ACHN (cell line): ENCODE measurements at places on chromosomes 16 and 17.

DNA sequence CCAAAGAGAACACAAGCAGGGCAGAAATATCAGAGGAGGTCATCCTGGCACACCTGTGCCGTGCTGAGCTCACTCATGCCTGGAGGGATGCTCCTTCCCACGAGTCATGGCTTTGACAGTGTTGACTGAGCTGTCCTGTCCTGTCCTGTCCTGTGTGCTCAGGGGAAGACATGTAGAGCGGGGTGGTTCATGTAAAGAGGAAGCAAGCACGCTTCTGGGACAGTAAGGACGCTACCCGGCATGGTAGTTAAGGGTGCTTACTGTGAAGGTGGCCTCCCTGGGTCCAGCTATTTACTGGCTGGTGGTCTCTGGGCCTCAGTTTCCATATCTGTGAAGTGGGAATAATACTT lies 398 bp downstream of the LGALS9 start:
- no peak for DNase-seq

- no peak for DNase-seq
Observed at GRCh38 chr16:30535106-30535776, 583 bp upstream of the ZNF747 start.

DNA sequence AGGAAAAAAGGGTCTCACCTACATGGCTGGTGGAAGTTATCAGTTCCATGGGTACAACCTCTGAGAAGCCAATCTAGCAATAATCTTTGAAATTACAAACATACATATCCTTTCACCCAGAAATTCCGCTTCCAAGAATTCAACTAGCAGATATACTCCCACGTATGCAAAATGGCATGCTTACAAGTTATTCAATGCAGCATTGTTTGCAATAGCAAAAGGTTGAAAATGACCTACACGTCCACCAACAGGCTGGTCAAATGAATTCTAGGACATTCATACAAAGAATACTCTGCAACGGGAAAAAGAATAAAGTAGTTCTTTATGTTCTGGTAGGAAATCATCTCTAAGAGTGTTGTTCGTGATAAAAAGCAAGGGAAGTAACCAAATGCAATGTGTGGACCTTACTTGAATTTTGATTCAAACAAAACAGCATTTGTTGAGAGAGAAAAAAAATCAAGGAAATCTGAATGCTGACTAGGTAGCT lies 63.7 kb upstream of the NLK start:
- DNase-seq = no peak

GRCh38 chr17:48756830-48757251 lies 28.3 kb upstream of the HOXB13 start:
- no peak for DNase-seq

DNA sequence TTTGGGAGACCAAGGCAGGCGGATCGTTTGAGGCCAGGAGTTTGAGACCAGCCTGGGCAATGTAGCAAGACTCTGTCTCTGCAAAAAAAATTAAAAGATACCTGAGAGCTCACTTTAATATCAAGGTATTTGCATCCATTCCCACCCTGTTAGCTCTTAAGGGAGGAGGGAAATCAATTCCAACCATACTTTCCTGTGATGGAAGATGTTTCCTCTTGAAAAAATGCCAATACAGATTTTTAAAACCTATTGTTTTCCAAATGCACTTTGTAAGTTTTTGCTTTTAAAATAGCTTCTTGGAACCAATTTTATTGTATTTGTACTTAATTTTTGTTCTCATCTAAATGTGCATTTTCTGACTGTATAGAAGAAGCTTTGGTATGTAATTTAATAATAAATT lies 49.2 kb downstream of the GOSR1 start:
- DNase-seq = no peak

GRCh38 chr17:72187556-72187955 lies 66.7 kb downstream of the SOX9 start:
- no peak for DNase-seq

- DNase-seq = peak; percentile 56
Observed at GRCh38 chr16:1772362-1772907, at the start of gene EME2. TSS of gene EME2 (plus strand) at chr16:1772810. CDS start at chr16:1773228, 418 bp downstream.

GRCh38 chr16:59249011-59249410 lies 514.9 kb upstream of the GOT2 start:
- DNase-seq = no peak
